ENCODE measurements at places on chromosomes 7 and 10.

- peak; percentile 29 for DNase-seq
Observed at GRCh38 chr10:80382989-80383388, 25.4 kb upstream of the PRXL2A start.

DNA sequence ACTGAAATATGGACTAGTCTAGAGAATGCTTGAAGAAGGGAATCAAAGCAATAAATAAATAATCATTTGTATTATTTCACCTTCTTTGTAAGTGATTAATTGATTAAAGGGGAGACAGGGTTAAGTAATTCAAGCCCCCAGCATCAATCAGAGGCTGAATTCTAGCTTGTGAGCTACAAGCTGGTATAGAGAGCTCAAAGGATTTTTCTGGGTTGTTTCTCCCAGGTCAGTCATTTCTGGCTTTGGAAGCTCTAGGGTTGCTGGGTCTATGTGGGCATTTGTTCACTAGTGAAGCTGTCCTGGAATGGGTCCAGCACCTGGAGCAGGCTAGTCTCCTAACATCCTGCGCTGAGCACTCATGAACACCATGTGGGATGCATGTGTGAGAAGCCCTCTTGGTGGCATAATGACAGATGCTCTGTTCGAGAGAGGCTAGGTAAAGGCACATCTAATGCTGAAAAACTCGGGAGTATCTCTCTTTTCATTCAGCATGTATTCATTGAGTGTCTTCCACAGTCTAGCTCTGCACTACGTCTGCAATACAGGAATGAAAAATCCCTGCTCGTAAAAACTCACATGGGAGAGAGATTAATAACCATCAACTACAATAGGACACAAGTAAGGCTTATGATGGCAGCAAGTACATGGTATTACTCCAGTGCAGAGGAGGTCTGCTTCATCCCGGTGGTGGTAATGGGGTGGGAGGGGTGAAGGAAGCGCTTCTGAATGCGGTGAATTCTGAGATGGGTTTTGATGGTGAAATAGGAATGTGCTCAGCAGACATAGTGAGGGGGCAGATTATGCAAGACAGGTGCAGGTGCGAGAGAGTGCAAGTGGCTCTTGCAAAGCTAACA lies 68.0 kb upstream of the NRP1 start:
- no peak for DNase-seq

DNA sequence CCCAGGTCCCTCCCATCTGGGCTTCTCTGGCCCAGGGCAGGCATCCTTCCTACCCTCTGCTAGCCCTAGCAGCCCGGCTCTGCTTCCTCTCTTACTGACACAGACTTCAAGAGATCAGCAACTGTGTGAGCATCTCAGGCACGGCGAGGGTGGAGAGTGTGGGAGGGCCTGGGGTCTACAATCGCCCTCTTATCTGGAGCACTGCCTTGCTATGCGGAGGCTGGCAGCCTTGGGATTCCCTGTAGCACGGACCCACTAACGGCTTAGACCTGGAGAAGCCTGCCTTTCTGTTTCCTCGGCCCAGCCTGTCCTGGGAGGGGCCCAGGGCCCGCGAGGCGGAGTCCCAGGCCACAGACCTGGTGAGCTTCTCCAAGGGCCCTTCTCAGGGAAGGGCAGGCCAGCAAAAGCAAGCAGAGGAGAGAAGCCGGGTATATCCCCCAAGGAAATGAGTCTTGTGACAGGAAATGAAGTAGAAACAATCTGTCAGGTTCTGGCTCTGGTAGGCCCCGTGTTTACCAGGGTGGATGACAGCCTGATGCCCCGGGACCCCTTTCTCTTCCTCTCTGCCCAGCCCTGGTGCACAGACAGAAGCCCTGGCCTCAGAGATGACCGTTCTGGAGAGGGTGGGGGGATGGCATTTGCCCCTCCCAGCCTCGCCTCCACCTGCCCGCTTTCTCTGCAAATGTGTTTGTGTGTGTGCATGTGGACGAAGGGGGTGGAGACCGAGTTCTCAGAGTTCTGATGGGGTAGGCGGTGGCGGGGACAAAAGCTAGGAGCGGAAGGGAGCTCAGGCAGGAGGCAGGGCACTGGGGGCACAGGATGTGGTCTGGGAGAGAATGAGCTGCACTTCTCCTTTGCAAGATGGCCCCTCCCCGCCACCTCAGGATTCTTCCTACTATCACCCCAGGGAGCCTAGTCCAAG lies 2.5 kb downstream of the LRCH4 start:
- DNase-seq, result peak; percentile 34

GRCh38 chr10:68559841-68560185 lies 324 bp upstream of the TET1 start:
- no peak for DNase-seq

GRCh38 chr10:68800211-68800610 lies 27.1 kb upstream of the STOX1 start:
- no peak for DNase-seq

DNA sequence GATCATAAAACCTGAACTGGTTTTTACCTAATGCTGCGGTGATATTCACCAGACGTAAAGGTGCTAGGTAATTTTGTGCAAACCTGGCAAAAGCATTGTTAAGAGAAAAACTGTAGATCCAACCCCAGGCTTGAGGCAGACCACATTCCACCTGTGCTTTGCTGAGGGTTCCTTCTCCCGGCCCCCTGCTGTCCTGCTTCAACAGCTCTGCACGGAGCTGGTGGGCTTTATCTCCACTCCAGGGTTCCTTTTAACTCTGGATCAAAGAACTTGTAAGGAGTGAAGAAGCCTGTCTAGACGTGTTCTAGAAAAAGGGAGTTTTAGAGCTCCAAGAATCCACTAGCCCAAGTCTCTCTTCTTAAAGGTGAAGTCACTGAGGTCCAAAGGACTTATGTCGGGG lies 87.5 kb upstream of the NMT2 start:
- no peak for DNase-seq

GRCh38 chr7:46705386-46706255 lies 784.5 kb upstream of the IGFBP3 start:
- DNase-seq, result peak; percentile 36

- peak; percentile 67 for DNase-seq
Observed at GRCh38 chr7:131103997-131104396, 223.7 kb upstream of the MKLN1 start.

DNA sequence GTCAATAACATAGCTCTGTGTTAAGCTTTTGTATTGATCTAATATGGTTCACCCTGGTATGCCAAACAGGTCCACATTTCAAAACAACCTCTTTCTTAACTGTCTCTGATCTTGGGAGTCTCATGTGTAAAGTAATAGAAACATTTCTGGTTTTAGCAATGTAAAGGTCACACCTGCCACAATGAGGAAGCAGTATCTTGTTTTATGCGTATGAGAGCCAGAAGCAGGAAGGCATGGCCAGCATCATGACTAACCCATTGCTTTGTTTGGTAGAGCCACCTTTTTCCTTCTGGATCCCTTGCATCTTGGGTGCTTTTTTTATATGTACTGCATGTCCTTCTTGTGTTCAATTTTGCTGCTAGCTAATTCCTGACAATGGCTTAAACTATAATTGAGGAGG lies 411.3 kb upstream of the SEMA3C start:
- no peak for DNase-seq

- DNase-seq, result peak; percentile 83
Observed at GRCh38 chr10:95445223-95445836, 115.8 kb downstream of the SORBS1 start.

- DNase-seq, result peak; percentile 66
Observed at GRCh38 chr10:63466144-63466935, 563 bp upstream of the JMJD1C start.

Measured in EL (cell line).